ENCODE measurements at places on chromosomes 1 and 21.

GRCh38 chr1:226632922-226633351, 84.4 kb downstream of the STUM start:
- DNase-seq: no peak

- DNase-seq: no peak
These were observed 11.7 kb downstream of the HMGN2 start for GRCh38 chr1:26483980-26484379.

- peak; percentile 82 for DNase-seq
These were observed 22.8 kb downstream of the DHRS3 start for GRCh38 chr1:12594966-12595756.

GRCh38 chr1:42340901-42341300, 5.9 kb upstream of the FOXJ3 start:
- DNase-seq: no peak

- no peak for DNase-seq
These were observed 31.6 kb downstream of the ZMYND12 start for GRCh38 chr1:42424201-42424600.

GRCh38 chr1:210597555-210598134, 268.9 kb downstream of the HHAT start:
- peak; percentile 61 for DNase-seq

GRCh38 chr1:67759066-67759465, 74.1 kb downstream of the GADD45A start:
- no peak for DNase-seq

- no peak for DNase-seq
These were observed 14.8 kb upstream of the BTG2 start for GRCh38 chr1:203290261-203291089.

DNA sequence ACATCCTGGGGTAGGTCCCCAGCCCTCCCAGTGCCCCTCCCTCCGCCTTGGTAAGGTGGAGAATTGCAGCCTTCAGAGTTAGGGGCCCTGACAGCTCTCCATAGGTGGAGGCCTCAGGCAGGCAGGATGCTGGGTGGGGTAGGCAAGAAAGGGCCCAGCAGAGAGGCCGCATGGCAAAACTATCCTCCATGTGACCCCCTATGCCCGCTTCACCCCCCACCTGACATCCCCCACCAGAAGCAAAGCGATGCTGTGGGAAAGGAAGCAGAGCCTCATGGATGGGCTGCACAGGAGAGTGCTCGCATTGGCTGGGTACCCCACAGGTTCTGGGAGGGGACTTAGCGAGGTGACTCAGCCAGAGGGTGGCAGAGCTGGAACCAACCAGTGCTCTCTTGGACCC, 1.6 kb downstream of the S100A9 start:
- DNase-seq: no peak

GRCh38 chr1:156070548-156070947, 9.6 kb downstream of the RAB25 start:
- DNase-seq: no peak

GRCh38 chr1:200708769-200709168, 29.9 kb upstream of the CAMSAP2 start:
- DNase-seq: no peak

GRCh38 chr1:159077120-159077961, 775 bp upstream of the AIM2 start:
- no peak for DNase-seq

DNA sequence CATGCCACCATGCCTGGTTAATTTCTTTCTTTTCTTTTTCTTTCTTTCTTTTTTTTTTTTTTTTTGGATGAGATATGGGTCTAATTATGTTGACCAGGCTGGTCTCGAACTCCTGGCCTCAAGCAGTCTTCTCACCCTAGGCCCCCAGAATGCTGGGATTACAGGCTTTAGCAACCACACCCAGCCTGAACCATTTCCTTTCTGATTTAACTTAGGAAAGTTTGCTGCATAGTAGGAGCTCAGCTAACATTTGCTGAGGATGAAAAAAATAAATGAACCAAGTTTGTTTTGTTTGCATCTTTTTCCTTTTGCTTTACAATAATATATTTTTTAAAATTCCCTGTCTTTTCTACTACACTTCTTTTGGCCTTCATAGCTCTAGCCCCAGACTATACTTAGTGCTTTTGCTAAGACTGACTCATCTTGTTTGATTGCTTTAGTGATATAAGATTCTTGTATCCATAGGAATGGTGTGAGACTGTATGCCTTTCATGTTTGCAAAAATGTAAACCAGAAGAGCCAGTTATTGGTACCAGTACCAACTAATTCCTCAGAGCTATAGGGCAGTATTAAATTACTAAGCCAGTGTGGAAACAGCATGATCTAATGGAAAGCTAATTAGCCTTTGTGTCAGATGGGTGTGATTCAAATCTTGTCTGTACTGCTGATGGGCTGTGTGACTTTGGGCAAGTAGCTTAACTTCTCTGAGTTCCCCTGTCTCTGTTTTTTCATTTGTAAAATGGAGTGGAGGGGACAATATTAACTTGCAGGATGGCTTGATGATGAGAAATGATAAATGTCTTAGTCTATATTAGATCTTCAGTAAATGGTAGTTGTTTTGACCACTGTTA, 66.9 kb downstream of the NFIA start:
- DNase-seq: no peak

DNA sequence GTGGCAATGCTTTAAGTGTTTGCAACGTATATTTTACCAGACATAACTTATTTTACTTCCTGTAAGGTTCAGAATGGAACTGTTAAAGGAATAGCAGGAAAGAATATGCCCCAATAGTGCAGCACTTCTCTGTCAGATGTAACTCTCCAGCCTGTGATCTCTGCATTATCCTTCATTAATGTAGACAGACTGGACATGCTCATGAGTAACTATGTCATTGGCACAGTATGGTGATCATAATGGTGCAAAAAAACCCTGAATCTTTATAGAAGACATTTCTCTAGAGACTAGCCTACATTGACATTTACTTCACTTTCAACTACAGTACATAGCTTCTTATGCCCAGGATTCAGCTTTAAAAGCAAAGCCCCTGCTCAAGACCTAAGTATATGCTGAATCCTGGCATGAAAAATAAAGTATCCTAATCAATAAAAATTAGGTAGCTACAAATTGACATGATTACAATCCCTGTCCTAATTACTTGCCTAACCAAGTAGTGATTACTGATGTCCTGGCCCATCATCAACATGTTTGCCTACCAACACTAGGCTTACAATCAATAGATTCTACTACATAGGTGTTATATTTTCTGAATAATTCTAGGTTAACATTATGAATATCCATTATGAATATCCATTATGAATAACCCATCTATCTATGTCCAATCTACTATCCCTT, 13.9 kb downstream of the COX20 start:
- no peak for DNase-seq

- DNase-seq: no peak
These were observed 61.6 kb downstream of the LRRN2 start for GRCh38 chr1:204623894-204624361.

- DNase-seq: peak; percentile 47
These were observed 723 bp downstream of the CDC42BPA start for GRCh38 chr1:227317523-227318015.

- no peak for DNase-seq
These were observed 6.1 kb downstream of the GPR137B start for GRCh38 chr1:236148470-236148845.

- no peak for DNase-seq
These were observed 350.7 kb downstream of the NTNG1 start for GRCh38 chr1:107491582-107491981.

DNA sequence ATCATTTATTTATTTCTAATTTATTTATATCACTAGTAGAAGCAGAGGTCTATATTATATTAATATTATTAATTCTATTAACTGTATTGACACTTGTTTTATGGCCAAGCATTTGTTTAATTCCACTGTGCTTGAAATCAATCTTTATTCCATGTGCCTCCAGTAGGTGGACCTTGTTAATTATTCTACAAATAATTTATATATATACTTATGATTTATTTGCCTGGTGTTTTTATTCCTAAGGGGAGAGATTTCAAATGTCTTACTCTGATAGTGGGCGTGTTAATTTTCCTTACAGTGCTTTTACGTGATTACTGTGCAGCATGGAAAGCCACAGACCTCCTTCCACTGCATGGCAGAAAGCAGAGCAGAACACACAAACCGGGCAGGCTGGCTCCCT, 17.5 kb upstream of the OR6N2 start:
- DNase-seq: no peak

DNA sequence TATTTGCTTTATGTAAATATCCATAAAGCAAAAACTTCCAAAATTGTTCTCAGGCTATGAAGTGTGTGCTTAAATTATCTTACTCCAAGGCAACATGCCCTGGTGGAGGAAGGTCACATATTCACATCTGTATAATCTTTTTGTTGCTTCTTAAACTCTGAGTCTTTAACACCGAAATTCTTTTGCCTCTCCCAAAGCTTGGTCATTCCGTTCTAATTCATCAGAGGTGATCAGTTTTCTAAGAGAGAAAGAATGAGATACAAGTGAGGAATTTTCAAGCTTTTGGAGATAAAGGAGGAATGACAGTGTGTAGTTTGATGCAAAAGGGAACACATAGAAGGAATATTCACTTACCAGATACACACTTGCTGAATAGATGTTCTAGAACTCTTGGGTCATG, 561.7 kb downstream of the LTN1 start:
- DNase-seq: no peak

DNA sequence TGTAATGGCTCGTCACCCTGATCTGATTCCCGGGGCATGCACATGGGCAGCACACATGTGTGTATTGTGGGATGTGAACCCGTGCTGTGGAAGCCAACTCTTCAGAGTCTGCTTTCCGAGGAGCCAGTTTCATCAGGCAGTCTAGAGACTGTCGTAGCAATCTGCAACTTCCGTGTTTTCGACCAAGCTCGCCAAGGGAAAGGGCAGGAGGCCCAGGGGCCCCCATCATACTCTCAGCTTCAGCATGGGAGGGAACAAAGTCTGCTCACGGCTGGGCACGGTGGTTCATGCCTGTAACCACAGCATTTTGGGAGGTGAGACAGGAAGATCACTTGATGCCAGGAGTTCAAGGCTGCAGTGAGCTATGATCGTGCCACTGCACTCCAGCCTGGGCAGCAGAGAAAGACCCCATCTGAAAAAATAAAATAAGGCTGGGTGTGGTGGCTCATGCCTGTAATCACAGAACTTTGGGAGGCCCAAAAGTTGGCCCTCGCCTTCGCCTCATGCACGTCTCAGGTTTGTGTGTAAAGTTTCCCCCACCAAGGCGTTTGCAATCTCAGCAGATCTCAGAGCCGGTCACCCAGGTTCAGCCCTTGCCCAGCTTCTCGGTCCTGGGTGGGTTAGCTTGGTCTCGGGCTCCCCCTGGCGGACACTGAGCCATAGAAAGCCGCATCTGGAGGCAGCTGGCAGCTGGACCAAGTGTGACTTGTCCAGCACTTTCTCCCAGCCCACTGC, 48.5 kb upstream of the SLC25A33 start:
- peak; percentile 82 for DNase-seq

DNA sequence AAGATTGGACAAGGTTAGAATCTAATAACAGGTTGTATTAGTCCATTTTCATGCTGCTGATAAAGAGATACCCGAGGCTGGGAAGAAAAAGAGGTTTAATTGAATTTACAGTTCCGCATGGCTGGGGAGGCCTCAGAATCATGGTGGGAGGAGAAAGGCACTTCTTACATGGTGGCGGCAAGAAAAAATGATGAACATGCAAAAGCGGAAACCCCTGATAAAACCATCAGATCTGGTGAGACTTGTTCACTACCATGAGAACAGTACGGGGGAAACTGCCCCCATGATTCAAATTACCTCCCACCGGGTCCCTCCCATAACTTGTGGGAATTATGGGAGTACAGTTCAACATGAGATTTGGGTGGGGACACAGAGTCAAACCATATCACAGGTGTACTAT, 22.9 kb upstream of the TTLL7 start:
- DNase-seq: no peak

DNA sequence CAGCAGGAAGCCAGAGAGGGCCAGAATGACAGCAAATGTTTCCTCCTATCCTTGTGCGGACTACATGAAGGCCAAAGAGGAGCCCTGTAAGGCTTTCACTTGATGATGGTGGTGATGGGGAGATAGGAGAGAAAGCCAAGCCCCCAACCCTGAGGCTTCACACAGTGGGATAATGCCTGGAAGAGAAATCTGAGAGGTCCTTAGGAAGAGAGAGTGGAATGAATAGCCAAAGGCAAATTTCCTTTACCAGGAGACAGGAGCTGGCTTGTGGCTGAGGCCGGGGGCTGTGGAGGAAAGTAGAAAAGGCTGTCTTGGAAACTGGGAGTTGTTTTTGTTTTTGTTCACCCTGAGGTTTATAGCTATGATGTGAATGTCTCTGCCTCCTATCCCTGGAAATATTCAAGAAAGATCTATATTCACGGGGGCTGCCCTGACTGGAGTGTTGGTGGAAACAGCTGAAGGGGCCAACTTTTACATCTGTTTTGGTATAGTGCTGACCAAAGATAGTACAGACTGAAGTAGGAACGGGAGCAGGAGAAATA, 13.0 kb upstream of the RNF19B start:
- DNase-seq: no peak

GRCh38 chr21:45542667-45543370, 579 bp upstream of the SLC19A1 start:
- no peak for DNase-seq

- DNase-seq: no peak
These were observed 141.0 kb downstream of the LTN1 start for GRCh38 chr21:28851645-28852044.

GRCh38 chr1:100699744-100700143, 19.8 kb upstream of the VCAM1 start:
- DNase-seq: no peak

DNA sequence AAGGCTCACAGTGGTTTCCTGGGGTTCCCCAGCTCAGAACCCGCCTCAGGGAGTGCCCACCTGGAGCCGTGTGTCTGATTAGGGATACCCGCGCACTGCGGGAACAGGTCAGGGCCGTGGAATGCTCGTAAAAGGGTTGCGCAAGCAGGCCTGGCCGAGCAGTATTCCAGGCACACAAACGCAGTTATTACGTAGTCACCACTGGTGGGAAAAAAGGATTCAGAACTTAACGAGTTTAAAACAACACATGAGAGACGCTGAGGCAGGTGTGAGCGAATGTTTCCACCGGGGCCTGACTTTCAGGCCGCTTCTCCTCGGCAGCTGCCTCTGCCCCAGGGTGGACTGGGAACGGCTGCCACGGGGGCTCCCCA, 18.2 kb downstream of the PLCH2 start:
- peak; percentile 75 for DNase-seq
